ENCODE measurements at places on chromosomes 4 and X.

- no peak for DNase-seq
Observed at GRCh38 chr4:104868958-104869357, 277.7 kb upstream of the TET2 start.

DNA sequence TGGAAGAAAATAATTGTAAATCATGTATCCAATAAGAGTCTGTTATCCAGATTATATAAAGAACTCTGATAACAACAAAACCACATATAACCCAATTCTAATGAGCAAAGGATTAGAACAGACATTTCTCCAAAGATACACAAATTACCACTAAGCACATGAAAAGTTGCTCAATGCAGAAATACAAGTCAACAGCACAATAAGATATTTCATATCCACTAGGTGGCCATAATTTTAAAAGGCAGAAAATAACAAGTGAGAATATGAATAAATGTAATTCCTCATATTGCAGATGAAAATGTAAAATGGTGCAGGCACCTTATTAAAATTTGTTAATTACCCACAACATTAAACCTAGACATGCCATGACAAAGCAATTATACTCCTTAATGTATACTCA is 73.9 kb upstream of the ZCCHC13 start:
- no peak for DNase-seq

DNA sequence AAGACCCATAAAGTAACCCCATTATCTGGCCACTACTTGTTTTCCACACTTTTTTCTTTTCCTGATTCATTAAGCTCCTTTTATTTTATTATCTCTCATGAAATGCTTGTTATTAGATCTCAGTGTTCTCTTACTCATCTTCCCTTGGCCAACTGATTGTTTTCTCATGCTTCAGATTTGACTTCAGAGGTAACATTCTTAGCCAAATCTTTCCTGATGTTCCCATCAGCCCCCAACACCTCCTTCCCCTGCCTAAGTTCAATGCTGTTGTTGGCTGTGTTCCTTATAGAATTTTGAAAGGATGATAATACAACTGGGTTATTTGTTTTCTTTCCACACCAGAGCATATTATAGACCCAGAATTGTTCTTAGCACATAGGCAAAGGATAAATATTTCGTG is 75.6 kb downstream of the BMPR1B start:
- DNase-seq = no peak

DNA sequence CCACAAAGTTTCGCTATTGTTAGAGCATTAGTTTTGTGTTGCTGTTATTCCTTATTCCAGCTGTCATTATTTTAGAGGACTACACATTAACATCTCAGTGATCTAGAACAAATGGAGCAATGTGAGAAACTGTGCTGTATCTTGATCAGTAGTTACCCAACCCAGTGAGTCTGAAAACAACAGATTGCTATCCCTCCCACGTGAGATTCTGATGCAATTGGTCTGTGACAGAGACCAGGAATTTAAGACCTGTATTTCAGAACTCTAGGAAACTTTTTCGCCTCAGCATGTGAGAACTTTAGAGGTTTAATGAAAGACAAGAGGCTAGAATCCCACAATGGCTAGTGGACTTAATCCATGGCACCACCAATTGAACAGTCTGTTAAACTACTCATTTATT is 35.7 kb upstream of the CDS1 start:
- no peak for DNase-seq

GRCh38 chr4:64729561-64729960 is 320.3 kb upstream of the TECRL start:
- no peak for DNase-seq

- peak; percentile 81 for DNase-seq
Observed at GRCh38 chrX:3962511-3963311, 249.3 kb upstream of the PRKX start.

DNA sequence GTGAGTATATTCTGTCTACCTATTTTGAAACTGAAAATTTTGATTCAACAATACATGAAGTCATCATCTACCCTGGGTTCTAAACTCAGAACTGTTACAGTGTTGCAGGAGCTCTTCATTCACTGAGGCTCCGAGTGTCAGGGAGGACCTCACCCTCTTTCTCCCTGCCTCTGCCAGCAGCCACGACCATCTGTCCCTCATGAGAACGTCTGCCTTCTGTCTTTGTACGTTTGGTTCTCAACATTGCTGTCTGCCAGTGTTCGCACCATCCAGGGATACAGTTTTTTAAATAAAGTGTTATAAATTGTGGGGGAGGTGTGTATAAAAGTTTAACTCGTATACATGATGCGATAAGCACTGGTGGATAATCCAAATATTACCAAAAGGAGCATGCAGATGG is 55.5 kb downstream of the TRAPPC11 start:
- DNase-seq = no peak

DNA sequence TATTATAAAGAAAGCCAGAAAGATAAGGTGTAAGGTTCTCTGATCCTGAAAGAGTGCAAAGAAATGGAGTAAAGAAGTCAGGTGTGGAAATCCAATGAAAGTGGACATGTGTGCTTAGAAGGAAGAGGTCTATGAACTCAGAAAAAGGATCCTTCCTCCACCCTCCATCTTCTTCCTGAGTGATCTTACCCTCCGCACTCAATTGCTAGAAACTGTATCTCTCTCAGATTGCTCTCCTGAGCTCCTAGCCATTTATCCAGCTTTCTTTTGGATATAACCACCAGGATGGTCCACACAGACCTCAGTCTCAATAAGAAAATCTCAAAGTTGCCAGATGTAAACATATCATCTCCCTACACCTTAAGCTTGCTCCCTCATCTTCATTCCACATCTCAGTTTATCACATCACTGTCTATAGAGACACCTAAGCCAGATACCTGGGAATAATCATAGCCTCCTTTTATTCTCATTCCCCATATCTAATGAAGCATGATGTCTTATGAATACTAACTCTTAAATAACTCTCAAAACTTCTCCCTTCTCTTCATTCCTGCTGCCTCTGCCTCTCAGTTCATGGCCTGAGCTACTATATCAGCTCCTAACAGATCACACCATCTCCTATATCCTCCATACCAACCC is 573 bp downstream of the SERPINA7 start:
- DNase-seq = no peak

DNA sequence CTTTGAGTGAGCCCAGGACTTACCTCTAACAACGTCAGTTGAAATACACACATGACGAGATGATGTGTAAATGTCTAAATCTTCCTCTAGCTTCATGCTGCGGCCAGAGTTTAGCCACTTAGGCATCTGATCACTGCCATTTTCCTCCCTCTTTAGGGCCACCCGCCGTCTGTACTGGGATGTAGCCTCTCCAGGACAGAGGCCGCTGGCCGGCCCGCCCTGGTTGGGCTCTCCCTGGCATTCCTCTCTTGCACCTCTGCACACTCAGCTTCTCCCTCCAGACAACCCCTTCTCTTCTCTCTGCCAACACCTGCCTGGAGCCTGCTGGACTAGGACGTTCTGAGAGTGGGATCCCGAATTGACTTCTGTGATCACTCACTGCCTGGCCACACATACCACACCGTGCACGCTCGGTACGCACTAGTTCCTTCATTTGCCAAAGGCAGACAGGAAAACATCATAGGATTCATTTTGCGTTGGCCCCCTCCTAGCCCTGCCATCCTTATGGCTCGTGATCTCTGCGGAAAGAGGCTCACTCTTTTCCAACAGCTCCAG is 33.6 kb downstream of the RNF212 start:
- DNase-seq = no peak

GRCh38 chr4:153335665-153336064 is 8.8 kb upstream of the MND1 start:
- DNase-seq = no peak

DNA sequence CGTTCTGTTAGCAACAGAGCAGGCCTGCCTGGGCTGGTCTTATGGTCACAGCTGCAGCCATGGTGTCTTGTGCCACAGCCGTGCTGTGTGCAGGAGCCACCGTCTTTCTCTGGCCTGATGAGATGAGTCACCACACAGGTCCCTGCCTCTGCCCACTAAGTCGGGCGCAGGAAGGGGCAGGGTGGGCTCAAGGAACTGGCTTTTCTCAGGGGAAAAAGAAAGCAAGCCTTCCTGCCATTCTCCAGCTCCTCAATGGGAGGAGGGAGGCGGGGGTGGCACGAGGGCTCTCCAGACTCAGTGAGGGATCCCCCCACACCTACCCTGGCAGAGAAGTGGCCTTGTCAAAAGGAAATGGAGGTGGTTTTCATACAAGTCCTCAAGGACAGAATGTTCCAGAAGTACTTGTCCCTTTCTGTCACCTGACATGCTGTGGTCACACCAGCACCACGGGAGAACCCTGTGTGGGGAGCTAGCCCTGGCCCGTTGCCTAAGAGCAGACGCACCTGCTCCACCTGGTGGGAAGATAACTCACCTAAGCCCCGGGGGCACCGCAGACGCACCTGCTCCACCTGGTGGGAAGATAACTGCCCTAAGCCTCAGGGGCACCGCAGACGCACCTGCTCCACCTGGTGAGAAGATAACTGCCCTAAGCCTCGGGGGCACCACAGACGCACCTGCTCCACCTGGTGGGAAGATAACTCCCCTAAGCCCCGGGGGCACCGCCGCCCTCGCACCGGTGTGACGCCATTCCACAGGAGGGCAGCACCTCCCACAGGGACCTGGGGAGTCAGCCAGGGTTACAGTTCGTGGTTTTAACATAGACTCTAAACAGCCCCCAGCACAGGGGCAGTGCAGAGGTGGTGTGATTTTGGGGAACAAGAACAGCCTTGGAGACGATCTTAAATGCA is 18.5 kb downstream of the UVSSA start:
- DNase-seq = no peak

GRCh38 chr4:145907390-145907789 is 31.2 kb downstream of the ZNF827 start:
- no peak for DNase-seq

DNA sequence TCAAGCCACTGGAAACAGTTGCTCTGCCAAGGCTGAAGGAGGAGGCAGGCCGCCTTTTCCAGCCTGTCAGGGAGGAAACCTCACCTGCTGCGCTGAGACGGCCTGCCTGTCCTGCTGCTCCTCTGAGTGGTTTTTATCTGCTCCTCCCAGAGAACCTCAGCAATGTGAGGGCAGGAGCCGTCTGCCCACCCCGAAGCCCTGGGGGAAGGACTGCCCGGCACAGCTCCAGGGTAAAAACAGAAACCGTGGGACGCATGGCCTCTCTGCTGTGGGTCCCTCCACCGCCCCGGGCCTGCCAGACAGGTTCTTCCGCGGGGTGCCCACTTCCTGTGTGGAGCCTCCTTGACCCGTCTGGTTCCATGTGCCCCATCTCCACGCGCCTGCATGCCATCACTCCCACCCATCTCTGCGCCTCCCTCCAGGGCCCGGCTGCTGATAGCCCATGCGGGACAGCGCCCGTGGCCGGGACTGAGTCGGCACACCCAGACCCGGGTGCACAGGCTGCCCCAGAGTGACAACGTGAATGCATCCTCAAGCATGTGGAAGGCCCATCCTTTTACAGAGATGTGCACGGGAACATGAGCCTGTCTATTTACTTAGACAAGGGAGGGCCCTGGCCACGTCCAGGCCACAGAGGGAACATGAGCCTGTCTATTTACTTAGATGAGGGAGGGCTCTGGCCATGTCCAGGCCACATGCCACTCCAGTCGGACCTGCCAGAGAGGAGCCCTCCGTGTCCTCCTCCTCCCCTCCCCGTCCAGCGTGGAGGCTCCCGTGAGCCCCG is 4.0 kb upstream of the SLC49A3 start:
- DNase-seq = no peak

- no peak for DNase-seq
Observed at GRCh38 chr4:3369781-3370674, 71.7 kb upstream of the HGFAC start.

DNA sequence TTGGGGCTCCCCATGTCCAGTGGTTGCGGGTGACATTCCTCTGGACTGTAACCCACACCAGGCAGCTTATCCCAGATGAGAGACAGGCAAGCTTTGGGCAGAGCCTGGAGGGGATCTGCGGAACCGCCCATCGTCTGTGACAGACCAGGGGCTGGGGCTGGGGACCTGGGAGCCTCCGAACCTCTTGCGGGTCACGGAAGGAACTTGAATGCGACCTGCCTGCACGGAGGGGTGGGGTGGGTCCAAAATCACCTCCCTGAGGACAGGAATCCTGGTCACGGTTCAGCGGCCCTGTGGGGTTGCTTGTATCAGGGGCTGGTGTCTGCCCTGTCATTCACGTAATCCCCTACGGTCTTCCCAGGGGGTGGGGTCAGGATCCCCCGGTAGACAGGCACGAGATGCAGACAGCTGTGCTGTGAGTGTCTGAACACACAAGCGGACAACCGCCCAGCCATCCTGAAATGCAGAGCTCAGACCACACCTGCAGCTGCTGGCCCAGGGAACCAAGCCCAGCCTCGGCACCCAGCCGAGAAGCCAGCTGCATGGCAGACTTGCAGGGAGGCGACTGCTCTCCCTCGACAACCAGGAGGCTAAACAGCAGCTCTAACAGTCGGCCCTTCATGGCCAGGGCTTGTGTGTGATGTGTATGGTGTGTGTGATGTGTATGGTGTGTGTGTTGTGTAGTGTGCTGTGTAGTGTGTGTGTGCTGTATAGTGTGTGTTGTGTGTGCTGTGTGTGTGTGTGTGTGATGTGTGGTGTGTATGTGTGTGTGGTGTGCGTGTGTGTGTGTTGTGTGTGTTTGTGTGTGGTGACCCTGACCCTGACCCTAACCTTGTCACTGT is 105.9 kb upstream of the ADRA2C start:
- no peak for DNase-seq

GRCh38 chr4:46554760-46555465 is 165.0 kb upstream of the GABRA2 start:
- no peak for DNase-seq

DNA sequence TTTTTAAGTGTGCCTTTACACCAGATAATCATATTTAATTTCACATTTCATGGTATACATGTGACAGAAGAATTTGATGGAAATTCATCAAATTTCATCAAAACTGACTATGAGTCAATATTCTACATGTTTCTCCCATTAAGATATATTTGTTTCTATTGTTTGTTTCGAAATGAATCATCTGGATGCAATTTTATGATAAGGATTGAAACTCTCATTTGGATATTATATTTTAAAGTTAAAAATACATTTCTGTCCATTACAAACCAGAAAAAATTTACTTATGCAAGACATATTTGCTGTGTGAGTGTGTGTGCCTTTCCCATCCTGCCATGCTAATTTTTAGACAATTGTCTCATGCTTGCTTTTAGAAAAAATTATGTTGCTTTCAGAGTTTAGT is 52.2 kb downstream of the SULT1B1 start:
- DNase-seq = no peak

DNA sequence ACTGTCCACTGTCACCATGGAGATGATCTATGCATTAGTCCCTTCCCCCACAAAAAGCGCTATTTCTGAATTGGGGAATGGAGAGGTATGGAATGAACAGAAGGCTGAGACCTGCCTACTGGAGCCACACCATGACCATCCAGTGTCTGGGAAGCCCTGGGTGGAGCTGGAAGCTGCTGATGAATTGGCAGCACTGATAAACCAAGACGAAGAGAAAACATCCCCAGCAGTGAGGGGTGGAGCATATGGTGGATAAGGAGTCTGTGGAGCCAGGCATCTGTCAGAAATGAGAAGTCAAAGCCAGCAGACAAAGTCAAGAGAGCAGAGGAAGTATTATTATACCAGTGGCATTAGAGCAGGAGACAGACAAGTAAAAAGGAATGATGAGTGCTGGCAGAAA is 13.2 kb downstream of the CC2D2A start:
- DNase-seq = no peak

All from Karpas-422 (cell line).